ENCODE measurements at places on chromosomes 3 and 15. TPM values are rescaled to one million over a fixed set of nuclear protein-coding genes. Genes with fewer than 3 reads are reported as not detected.

SYNM gene
- total RNA-seq: 43.8 TPM

KATNBL1 gene
- 113 TPM for total RNA-seq

FHIT gene
- total RNA-seq: 5.1 TPM

SEC62 gene
- total RNA-seq: 53.7 TPM

MAGEL2 gene
- total RNA-seq: 9.2 TPM

MORC1 gene
- not detected for total RNA-seq

CD86 gene
- total RNA-seq: 2.2 TPM

TMEM39A gene
- total RNA-seq: 44.4 TPM

FBXO40 gene
- total RNA-seq: 2.4 TPM

SPESP1 gene
- total RNA-seq: 2.7 TPM

ZNF502 gene
- total RNA-seq: 8.4 TPM

ZBTB38 gene
- 23.8 TPM for total RNA-seq

SPRED1 gene
- 33.5 TPM for total RNA-seq

SLC22A14 gene
- total RNA-seq: 0.18 TPM

Measured in muscle of leg (tissue), 16 donors.